ENCODE measurements at places on chromosomes 5 and 9.

- no peak for DNase-seq
Observed at GRCh38 chr5:106521701-106522100, 1149.0 kb downstream of the EFNA5 start.

DNA sequence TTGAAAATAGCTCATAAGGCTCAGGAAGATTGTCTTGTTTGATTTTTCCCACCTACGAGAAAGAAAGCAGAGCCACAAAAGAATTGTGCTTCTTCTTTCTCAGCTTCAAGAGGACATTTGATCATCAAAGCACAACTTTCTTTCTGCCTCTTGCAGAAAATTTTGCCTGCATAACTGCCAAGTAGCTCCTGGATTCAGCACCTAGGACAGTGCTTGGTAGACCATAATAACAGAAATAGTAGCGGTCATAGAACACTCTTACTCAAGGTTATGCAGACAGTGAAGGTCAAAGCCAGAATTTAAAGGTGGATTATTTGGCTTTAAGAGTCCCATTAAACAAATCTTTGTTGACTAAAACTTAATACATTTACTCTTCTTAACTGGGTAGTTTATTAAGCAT, 594.7 kb upstream of the CCNG1 start:
- no peak for DNase-seq

DNA sequence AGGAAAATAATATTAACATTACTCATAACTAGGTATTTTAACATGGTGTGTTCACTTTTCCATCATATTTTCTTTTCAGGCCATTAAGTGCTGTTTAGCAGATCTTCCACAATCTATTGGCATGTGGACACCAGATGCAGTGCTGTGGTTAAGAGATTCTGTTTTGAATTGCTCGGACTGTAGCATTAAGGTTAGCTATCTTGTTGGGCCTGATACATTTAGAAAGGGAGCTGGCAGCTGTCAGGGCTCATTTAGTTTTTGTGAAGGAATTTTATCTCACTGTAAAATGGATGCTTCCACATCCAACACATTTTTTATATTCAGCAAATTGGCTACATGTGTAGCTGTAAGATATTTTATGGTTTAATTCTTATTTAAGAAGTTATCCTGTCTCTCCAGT, 20.7 kb upstream of the TMOD1 start:
- DNase-seq, result no peak

GRCh38 chr9:14780693-14781092, 58.2 kb upstream of the CER1 start:
- DNase-seq, result no peak

- peak; percentile 87 for DNase-seq
Observed at GRCh38 chr9:136728080-136728547, 14.6 kb downstream of the LCN10 start.

GRCh38 chr9:136762221-136762691, 2.1 kb downstream of the LCN15 start:
- DNase-seq, result no peak

DNA sequence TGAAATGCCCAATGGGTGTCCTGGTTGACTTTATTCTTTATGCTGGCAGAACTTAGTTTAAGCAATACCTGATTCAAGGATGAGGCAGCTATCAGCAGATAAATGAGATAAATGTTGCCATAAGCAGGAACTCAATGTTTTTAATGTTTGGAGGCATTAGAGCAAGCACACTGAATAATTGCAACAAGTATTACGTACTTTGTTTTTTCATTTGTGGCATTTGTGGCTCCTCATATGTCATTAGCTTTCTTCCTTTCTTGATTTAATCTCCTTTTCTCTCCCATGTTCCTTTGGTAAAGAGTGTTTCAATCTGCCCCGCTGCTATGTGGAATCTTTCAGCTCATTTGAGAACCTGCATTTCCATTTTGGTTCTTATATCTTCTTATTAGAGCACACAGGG, 6.4 kb upstream of the NR3C1 start:
- DNase-seq, result no peak

DNA sequence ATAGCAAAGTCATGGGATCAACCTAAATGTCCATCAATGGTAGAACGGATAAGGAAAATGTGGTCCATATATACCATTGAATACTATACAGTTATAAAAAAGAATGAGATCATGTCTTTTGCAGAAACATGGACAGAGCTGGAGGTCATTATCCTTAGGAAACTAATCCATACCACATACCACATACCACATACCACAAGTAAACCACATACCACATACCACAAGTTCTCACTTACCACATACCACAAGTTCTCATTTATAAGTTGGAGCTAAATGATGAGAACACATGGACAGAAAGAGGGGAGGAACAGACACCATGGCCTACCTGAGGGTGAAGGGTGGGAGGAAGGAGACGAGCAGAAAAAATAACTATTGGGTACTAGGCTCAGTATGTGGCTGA, 154.6 kb upstream of the GHR start:
- no peak for DNase-seq

GRCh38 chr9:98874721-98875255, 67.3 kb downstream of the GALNT12 start:
- no peak for DNase-seq

DNA sequence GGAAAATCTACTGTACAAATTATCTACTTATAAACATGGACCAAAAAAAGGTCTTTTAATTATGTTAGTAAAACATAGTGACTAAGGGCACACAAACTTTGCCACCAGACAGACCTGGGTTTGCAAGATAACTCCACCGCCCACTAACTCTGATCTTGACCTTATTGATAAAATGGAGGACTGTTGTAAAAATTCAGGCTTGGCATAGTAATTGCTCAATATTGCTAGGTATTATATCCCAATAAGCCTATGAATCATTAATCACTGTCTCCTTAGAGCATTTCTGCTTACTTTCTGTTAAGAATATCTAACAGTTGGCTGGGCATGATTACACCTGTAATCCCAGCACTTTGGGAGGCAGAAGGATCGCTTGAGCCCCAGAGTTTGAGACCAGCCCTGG, 3.8 kb downstream of the C9orf40 start:
- DNase-seq, result no peak

DNA sequence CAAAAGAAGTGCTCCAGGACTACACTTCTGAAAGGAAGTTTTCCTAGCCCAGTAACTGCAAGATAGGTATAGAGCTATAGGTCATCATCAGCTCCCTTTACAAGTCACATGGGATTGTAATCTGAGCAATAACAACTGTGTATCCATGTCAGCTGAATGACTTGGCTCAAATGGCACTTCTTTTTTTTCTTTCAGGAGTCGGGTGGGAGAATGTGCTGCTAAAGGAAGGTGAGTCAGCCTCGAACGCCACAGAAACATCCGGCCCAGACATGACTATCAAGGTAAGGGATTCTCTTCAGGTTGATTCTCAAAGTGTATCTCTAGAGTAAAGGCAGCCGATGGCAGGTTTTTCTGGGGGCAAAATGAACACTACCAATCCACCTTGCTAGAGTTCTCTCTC, 192.2 kb downstream of the C9orf152 start:
- no peak for DNase-seq

DNA sequence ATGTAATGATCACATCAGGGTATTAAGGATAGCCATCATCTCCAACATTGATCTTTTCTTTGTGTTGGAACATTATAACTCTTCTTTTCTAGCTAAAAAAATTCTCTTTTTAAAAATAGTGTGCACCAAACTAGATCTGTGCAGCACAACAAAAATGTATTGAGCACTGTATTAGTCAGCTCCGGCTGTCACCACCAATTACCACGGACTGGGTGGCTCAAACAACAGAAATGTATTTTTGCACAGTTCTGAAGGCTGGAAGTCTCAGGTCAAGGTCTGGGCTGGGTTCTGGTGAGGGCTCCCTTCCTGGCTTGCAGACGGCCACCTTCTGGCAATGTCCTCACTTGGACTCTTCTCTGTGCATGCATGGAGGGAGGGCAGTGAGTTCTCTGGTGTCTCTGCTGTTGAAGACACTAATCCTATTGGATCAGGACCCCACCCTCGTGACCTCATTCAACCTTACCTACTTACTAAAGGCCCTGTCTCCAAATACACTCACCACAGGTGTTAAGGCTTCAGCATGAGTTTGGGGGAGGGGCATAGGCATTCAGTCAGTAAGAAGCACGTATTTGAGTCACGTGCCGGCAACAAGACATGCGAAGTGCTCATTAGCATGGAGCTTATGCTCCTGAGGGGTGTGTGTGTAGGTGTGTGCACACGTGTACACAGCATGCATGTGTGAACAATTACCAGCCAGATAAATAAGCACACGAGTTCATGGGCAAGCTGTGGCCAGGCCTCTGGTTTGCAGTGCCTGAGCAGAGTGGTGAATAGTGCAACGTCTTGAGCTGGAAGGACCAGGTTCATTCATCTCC, 89.4 kb upstream of the SH3PXD2B start:
- peak; percentile 7 for DNase-seq

DNA sequence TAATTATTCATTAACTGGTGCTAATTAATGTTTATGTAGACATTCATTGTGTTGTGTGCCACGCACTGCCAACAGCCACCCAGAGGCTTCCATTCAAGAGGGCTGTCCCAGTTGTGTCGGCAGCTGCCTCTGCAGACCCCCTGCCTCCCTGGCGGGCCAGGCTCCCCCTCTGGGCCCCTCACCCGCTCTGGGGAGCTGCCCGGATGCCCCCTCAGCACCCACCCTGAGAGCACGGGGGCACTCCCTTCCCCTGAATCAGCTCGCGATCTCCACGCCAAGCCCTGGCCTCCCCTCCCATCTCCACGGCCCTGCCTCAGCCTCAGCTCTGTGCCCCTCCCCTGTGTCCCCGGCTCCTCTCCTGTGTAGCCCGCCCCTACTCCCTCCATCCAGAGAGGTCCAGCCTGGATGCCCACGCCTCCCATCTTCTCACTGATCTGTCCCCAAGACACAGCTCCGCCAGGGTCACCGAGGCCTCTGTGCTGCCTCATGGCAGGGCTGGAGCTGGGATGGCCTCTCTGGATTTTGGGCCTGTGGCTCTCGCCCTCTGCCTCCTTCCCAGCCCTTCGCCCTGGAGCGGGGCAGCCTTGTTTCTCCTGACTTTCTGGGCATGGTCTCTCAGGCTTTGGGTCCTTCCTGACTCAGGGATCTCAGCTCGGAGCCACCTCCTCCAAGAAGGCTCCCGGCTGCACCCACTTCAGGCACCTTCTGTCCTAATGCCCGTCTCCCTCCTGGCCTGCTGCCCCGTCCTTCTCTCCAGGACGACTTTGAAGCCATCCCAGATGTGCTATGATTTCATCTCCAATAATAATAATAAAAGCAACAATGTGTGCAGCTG, 16.0 kb upstream of the SLC9A3 start:
- DNase-seq, result no peak

DNA sequence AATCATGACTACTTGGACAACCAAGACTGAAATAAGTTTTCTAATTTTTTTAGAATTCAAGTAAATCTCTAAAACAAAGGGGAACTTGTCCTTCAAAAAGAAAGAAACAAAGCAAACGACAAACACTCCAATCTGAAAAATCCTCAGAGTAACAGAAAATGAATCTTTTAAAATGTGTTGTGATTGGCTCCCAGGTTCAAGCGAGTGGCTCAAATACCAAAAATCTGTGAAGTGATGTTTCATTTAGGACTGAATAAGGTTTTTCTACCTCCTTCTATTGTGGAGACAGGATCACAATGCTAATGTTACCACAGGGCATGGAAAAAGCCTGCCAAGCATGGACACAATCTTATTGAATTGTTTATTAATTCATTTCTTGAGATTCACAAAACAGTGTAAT, 415.7 kb downstream of the RAB3C start:
- DNase-seq, result no peak

- peak; percentile 5 for DNase-seq
Observed at GRCh38 chr5:107808671-107809137, 138.0 kb upstream of the EFNA5 start.

DNA sequence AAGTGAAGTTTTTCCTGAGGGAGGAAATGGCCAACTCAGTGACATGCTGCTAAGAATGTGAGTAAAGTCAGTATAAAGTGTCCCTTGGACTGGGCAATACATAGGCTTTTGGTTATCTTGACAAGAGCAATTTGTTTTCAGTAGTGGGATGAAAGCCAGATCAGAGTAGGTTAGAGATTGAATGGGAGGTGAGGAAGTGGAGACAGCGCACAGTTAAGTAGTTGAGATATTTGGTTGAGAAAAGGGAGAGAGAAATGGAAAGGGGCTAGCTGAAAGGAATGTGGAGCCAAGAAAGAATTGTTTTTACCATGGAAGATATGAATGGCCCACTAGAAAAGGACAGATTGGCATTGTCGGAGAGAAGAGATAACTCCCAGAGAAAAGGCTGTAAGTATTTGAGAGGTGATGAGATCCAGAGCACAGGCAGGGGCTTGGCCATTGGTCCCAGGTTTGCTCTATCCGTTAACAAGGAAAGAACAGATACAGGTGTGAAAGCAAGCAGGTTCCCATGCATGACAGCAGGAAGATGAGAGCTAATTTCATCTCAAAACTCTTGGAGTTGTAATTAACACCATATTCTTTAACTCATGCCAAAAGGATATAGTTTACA, 392.0 kb downstream of the NR2F1-AS1 start:
- DNase-seq, result no peak

- DNase-seq, result no peak
Observed at GRCh38 chr9:89464300-89464901, 33.5 kb downstream of the SEMA4D start.

DNA sequence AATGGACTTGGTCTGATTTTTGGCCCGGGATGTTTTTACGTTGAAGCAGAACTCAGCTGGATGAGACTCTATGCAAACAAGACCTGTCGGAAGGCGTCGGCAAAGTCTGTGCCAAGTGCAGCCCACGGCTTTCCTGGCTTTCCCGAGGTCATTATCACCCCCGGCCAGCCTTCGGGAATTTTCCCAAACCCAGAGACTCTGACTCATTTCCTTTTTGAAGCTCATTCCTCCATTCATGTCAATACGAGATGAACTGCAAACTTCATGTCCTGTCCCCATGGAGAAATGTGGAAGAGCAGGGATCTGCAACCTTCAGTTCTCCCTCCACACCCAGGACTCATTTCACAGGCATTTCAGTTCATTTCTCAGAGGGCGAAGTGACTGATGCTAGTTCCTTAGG, 95.3 kb downstream of the IRX2 start:
- DNase-seq, result no peak

- DNase-seq, result no peak
Observed at GRCh38 chr9:111300140-111300735, 29.8 kb downstream of the OR2K2 start.

GRCh38 chr5:72394688-72395087, 74.5 kb downstream of the PTCD2 start:
- no peak for DNase-seq

DNA sequence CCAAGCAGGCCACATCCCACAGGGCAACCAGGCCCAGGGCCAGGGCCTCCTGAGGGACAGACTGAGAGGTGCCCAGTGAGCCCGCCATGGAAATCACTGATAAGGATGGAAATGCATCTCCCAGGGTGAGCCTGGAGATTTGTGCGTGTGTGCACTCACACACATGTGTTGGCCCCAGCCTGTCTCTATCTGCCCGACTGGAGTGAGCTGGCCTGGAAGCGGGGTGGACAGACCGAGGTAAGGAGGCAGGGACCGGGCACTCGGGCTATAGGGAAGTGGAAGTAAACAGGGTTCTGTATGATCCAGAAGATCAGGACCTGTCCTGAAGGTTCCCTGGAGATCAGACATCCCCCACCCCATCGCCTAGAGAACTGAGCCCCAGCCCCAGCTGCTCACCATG, 17.4 kb downstream of the GFI1B start:
- no peak for DNase-seq

Measured in upper lobe of left lung (tissue), 6 donors.